ENCODE measurements at places on chromosomes 5 and 9.

DNA sequence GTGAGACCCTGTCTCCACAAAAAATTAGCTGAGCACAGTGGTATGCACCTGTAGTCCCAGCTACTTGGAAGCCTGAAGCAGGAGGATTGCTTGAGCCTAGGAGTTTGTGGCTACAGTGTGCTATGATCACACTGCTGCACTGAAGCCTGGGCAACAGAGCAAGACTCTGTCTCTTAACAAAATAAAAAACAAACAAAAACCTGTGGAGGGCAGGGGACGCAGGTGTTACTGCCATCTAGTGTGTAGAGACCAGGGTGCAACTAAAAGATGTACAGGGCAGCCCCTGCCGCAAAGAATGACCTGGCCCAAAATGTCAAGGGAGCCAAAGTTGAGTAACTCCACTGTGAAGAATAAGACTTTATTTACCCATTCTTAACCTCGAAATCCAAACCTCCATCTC is 27.1 kb downstream of the ASPN start:
- peak; percentile 8 for DNase-seq

DNA sequence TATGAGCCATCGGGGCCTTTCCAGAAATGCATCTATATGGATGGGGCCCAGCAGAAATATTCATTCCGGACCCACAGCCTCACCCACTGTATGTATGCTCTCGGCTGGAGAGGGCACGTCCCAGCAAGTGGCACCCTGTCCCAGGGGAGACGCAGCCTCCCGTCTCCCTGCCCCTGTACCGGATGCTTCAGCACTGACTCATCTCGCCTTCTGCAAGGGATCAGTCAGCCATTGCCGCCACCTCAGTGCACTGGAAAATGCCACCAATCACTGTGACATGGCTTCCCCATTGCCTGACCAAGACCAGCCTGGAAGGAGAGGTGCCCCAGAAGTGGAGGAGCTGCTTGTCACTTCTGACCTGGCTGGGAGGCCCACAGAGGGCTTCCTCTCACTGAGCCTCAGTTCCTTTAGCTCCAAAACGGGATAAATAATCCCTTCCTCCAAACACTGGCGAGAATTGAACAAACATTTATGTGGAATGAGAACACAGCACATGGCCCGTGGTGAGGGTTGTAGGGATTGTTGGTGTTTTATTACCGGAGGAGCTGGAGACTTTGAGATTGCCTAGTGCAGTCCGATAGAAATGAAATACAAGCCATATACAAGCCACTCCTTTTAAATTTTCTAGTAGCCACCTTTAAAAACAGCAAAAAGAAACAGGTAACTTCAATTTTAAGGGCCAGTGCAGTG is 43.9 kb upstream of the ORM1 start:
- peak; percentile 83 for DNase-seq

- DNase-seq: peak; percentile 67
Measured at GRCh38 chr9:114908104-114908622, 22.2 kb downstream of the TNFSF8 start.

DNA sequence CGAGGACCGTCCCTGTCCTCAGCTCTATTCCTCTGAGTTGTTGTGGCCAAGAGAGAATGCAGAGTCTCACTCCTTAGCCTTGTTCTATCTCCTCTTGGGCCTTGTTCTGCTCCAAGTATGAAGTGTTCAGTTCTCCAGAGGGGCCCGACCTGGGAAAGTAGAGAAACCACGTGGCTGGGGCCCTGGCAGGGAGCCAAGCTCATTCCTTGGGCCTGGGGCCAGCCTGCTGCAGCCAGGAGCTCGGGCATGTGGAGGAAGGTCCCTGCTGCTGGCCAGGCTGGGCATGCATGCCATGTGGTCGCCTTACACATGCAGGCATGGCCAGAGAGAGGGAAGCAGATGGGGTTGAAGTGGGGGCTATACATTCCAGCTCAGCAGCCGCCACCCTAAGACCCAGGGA is 60.7 kb downstream of the COL27A1 start:
- DNase-seq: peak; percentile 45

- no peak for DNase-seq
Measured at GRCh38 chr9:108012886-108013665, 523.5 kb upstream of the KLF4 start.

GRCh38 chr9:33244137-33244784 is 4.3 kb downstream of the SPINK4 start:
- no peak for DNase-seq
